ENCODE measurements at places on chromosomes 3 and 15.

DNA sequence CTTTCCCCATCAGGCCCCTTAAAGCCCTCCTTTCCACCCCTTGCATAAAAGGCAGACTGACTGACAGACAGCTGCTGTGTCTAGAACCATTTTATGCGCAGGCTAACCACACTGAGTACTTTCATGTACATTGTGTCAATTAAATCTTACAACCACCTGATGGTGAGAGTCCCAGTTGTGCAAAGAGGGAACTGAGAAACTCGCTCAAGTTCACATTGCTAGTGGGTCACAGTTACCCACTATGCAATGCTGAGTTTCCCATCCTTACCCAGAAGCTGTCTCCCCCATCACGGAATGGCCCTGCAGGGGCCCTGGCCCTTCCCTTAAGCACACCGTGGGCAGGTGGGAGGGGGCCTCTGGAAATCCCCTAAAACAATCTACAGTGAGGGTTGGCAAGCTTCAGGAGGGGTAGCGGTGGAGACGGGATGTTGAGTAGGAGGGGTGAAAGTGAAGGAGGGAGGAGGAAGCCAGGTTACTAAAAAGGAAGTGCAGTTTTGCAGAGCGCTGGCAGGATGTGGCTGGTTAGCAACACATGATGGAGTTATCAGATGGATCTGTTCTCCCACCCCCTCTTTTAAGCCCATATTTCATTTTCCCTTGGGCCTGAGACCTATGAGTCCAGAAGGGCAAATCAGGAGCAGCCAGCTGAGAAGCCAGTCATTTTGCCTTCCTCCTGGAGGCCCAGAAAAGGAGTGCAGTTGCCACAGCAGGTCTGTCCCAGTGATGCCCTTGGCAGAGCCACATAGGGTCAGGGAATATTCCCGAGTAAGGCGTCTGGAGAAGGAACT lies 30.0 kb downstream of the STARD5 start:
- peak; percentile 47 for DNase-seq

DNA sequence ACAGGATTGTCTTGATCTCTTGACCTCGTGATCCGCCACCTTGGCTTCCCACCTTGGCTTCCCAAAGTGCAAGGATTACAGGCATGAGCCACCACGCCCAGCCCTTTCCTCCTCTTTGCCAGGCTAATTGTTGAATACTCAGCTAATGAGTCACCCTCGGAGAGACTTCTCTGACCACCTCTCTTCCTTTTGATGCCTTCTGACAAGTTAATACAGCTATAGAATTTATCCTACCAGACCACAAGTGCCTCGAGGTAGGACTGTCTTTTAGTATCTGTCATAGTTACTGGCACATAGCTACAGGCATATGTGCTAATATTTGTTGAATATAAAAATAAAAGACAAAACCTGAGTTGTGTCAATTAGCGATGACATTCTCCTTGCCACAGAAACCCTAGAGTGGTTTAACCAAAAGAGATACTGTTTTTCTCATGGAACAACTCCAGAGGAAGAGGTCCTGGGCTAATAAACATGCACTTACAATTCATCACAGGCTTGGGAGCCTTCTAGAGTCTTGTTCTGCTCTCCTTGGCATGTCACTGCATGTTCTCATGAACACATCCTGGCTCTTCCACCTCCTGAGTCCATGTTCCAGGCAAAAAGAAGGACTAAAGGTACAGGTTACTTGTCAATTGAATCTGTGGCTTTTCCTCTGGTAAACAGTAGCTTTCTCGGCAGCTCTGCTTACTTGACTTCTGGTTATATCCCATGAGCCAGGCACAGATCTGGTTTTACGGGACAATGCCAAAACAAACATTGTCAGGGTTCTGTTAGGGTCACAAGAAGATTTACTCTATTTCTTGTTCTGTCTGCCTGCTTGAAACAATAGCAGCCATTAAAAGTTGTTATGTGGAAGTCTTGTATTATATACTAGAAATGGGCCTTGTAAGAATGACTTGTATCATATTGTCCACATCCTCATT lies 332.3 kb downstream of the THSD4 start:
- DNase-seq: no peak

DNA sequence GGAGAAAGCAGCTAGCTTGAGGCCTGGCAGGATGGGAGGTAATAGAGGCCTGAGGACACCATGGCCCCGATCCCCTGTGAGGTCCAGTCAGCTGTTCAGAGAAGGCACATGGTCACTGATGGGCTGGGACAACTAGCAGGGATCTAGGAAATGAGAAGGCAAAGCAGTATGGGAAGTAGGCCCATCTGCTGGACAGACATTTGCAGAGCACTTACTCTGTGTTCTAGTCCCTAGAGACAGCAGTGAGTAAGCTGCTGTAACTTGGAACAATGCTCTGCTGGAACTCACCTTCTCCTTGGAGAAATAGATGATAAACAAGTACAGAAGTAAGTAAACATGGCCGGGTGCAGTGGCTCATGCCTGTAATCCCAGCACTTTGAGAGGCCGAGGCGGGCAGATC lies 7.1 kb downstream of the ECE2 start:
- DNase-seq: no peak

DNA sequence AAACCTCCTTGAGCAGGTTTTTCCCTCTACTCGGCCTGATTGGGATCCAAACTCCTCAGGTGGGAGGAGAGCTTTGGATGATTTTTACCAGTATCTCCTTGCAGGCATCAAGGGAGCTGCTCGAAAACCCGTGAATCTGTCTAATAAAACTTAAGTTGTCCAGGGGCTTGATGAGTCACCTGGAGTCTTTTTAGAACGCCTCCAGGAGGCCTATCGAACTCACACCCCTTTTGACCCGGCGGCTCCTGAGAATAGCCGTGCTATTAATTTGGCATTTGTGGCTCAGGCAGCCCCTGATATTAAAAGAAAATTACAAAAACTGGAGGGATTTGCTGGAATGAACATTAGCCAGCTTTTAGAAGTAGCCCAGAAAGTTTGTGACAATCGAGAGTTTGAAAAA lies 41.6 kb downstream of the ZBTB11 start:
- no peak for DNase-seq

DNA sequence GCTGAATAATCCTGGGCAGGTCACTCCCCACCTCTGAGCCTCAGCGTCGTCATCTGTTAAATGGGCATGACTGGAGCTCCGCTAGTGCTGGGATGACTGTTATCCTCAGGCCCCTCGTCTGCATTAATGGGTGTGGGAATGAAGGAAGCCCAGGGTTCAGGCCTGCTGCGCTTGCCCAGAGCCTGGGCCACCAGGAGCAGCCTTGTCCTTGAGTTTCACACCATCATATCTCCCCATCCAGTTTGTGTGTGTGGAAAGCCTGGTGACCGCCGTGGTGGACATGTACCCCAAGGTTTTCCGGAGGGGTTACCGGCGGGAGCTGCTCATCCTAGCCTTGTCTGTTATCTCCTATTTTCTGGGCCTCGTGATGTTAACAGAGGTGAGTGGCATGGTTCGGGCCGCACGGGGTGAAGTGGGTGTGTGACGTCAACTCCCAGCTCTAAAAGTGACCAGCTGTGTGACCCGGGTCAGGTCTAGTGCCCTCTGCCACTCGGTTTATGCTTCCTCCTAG lies 63.5 kb upstream of the SLC6A1 start:
- DNase-seq: no peak

GRCh38 chr15:39330061-39330460 lies 250.8 kb upstream of the THBS1 start:
- DNase-seq: no peak

All from muscle of back (tissue), 13 donors.